KBM-7 (cell line): ENCODE measurements at places on chromosomes 7 and 10.

DNA sequence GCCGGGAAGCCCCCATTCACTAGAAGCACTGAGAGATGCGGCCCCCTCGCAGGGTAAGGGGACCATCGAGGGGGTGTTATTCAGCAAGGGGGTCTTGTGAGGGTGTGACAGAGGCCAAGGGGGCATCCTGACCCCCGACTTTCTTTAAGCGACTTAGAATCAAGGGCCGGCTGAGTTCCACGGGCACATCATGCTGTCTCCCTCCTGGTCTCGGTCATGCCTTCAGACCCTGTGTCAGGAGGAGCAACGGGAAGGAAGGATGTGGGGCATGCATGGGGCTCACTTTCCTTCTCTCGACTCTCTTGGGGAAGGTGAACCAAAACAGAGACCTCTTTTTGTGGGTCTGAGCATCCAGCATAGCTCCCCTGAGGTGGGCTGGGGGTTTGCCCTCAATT is 2.5 kb downstream of the ACSL5 start:
- DNase-seq: no peak

GRCh38 chr7:115094163-115094562 is 172.3 kb downstream of the MDFIC start:
- DNase-seq: no peak

GRCh38 chr10:99524050-99524666 is 8.6 kb upstream of the NKX2-3 start:
- DNase-seq: no peak

DNA sequence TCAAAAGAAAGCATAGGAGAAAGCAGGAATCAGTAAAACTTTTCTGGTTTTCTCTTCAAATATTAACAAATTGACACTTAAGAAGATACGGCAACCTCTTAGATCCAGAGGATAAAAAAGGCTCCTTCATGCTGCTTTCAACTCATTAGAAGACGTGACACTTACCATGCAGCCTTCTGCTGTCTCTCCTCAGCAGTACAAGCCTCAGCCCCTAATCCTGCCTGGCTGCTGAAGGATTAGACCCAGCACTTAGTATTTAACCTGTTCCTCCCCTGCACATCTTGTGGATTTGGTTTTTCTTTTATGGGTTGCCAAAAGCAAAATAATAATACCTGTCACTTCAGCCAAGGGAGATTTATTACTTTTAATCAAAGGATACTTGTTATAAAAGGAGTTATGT is 108.4 kb downstream of the LYZL1 start:
- no peak for DNase-seq

DNA sequence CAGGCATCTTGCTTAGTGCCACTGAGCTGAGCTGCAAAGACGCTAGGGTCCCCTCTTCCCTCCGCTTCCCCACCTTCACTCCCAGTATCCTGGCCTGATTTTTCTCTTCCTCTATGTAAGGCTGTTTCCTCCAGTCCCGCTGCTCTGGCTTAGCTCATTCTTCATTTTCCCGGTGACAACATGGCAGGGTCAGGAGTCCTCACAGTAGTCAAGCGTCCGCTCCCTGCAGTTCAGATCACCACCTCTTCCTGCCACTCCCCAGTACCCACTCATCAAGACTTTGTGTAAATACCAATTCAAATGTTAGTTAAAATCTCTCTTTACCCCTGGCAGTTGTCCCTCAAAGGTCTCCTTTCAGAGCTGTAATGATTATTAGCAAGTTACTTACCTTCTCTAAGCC is 650.4 kb upstream of the CELF2 start:
- DNase-seq: no peak

DNA sequence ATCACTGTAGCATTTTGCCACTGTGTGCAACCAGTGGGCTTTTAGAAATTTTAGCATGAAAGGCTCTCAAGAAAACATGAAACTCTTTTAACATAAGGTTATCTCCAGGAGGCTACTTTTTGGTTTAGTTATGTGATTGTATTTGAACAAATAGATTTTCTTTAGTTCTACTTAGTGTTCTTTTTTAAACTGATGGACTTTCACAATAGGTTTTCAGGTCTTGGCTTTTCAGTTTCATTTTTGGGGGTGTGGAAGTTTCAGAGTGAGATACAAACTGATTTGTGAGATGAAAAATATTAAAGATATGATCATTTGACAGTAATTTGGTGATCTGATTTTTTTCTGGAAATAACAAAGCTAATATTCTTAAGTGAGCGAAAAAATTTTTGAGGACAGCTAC is 344.1 kb downstream of the PHF14 start:
- DNase-seq: no peak

DNA sequence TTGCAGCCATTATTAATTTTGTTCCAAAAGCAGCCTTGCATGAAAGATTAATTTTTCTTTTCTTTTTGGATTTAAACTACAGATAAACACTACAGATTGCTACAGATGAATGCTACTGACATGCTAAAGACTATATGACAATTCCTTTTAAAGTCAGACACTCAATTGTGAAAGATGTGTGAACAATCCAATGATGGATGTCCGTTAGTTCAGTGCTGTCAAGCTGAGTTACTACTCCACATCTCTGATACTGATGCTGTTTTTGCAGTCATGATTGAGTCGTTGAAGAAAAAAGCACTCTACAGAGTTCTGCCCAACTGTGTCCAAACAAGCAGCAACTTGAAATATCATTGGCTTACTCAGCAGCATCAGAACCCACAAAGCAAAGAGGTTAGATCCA is 146.8 kb downstream of the OTUD1 start:
- DNase-seq: no peak

GRCh38 chr10:652233-652632 is 37.2 kb downstream of the DIP2C start:
- no peak for DNase-seq

GRCh38 chr7:116630932-116631671 is 40.9 kb upstream of the MET start:
- no peak for DNase-seq

DNA sequence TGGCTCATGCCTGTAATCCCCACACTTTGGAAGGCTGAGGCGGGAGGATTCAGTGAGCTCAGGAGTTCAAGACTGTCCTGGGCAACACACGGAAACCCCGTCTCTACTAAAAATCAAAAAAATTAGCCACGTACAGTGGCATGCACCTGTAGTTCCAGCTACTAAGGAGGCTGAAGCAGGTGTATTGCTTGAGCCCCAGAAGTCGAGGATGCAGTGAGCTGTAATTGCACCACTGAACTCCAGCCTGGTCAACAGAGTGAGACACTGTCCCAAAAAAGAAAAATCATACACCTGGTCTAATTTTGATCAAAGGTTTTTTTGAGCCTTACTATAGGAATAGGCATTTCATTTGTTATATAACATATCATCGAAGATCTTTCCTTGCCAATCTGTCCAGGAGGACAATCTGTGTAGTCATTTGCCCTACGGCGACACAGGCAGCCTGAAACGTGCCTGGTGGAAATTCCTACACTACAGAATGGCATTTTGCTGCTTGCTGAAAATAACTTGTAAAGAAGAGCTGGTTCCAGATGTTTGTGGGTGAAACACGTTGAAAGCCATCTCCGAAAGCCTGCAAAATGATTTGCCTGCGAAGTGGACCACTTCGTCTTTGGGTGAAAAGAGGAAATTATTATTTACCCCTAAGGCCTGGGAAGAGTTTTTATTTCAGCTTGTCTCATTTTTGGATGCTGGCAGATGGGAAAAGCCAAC is 31.3 kb upstream of the GDI2 start:
- DNase-seq: no peak

DNA sequence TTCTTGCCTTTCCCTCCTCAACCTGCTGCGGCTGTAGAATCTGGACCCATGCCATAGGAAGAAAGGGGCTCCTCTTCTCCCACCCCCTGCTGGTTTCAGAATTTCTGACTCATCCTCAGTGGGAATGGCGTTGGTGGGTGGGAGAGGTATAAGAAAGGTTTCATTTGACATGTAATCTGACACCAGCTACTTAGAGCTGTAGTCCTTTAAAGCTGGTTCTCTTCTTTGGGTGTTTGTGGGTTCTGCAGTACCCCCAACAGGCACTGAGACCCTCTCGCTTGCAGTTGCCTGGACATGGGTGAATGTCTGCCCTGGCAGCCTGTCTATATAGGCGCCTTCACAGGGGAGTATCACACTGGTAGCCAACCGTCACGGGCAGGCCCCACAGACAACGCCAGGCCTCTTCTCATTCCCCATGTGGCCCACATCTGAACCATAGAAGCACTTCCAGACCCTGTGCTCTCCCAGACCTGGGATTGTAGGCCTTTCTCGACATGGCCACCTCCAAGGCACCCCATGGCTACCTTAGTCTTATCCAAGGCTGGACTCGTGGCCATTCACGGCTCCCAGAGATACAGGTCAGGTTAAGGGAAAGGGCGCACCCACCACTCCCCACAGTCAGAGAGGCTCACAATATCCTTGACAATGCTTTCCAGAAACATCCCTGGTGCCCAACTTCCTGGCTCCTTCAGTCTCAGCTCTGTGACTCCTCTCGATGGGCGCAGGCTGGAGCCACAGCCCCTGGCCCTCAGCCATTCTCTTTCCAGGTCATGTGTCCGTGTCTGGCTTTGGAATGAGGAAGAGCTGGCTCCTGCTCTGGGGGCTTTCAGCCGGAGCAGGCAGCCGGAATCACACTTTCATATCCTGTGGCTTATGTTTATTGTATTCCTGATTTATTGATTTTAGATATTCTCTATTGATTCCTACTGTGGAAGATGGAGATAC is 17.5 kb downstream of the ZNF862 start:
- DNase-seq: peak; percentile 18

DNA sequence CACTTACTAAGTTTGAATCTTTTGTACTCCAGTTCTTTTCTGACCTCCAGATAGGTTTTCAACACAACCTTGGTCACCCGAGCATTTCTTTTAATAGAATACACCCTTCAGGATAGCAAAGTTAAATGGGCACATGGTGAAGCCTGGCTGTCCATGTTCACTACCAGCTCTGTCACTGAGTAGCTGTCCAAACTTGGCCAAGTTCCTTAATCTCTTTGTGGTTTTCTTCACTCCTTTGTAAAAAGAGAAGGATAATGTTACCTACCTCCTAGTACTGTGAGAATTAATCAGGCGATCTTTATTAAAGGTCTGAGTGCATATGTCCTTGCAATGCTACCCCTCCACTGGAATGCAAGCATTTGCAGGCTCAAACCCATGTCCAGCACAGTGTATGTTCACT is 128.1 kb upstream of the PTPRZ1 start:
- DNase-seq: no peak

DNA sequence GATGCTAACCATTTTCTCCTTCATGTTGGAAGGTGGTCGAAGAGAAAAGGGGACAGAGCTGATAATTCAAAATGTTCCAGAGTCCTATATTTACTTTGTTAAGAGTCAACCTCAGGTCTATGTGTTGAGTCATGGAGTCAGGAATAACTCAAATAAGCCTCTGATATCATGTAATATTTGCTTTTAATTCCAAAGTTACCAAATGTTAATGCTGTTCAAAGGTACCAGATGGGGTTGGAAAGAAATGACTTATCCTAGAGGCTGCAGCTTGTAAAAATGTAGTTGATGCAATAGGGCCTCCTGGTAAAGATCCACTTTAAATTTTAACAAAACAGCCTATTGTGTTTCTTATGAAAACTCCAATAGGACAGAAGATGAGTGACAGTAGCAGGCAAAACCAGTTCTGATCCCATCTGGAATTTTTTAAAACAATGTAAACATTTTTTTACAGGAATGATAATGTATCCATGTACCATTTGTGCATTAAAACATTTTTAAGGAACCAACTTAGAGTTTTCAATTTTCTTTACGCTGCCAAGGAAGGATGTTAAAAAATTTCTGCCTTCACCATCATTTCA is 218.2 kb downstream of the ANK3 start:
- no peak for DNase-seq

GRCh38 chr7:129493555-129493954 is 8.8 kb upstream of the SMKR1 start:
- DNase-seq: no peak

DNA sequence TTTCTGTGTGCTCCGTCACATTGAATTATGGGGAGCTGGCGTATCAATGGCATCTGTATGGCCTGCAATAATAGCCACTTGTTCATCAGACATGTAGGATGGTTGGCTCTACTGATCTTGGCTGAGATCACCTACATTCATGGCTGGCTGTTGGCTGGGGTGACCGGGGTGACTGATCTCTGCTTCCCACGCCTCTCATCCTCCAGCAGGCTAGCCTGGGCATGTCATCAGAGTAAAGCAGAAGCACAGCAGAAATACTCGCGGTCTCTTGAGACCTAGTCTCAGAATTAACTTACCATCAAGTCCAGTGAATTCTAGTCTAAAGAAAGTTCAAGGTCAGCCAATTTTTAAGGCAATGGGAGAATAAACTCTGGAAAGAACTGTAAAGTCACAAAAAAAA is 257.7 kb upstream of the GLI3 start:
- DNase-seq: peak; percentile 10

DNA sequence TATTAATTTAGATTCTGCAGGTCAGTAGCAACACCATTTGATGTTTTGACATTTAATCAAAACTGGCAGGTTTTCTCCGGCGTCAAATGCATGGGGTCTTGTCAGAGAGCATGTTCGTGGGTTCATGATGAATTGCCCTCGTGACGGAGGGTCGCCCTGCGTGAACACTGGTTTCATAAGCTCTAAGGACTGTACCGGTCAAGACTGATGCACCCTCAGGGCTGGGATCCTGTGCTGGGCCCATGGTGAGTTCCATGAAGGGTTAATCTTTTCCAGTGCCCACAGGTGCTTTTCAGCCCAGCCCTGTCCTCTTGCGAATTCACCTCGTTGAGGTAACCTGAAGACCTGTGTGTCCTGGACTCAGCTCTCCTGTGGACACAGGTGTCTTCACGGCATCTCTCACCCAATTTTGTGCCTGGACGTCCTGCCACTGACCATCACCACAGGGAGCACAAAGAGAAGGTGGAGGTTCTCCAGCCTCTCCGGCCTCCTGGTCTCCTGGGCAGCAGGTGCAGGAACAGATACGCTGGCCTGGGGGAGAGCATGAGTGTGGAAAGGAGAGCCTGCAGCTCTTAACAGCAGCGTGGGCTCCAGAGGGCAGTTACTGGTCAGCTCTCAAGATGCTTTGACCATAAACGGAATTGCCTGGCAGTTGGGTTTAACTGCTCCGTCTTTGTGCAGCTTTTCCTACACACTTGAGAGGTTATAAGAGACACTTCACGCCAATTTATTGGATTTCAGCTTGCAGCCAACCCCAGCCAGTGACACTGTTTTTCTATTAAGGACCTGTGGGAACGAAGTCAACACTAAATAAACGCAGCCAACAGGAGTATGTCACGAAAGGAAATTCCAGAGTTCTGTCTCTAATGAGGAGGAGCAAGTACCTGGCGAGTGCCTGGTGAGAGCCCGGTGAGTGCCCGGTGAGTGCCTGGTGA is 37.4 kb upstream of the CFAP46 start:
- DNase-seq: no peak

DNA sequence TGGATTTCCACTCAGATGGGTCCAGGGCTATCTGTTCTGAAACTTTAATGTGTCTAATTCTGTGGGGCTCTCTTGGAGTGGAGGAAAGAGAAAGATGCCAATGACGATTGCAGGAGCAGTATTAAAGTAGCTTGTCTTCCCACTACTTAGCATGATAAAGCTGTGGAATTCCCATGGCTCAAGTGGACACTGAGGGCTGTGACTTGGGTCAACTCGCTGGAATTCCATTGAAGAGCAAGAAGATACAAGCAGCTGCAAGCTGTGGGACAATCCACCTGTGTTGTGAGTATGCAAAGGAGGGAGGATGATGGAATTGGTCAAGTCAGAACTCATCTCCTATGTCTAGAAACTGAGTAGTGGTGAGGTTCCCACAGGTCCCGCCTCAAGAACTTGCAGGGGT is 154.2 kb upstream of the MINDY3 start:
- no peak for DNase-seq
